PC-9 (cell line): ENCODE measurements at places on chromosomes 16 and 17. TPM values are rescaled to one million over a fixed set of nuclear protein-coding genes. Genes with fewer than 3 reads are reported as not detected.

The ITGAD gene
- not detected in 2 replicates for total RNA-seq

The CARD14 gene
- 15.7 and 16.5 TPM in 2 replicates for total RNA-seq

The CCDC40 gene
- total RNA-seq: 11.0 and 14.2 TPM in 2 replicates

The CD300LF gene
- not detected in 2 replicates for total RNA-seq

The KRTAP9-2 gene
- total RNA-seq: not detected in 2 replicates

The KRTAP3-1 gene
- total RNA-seq: not detected in 2 replicates

The TMEM88 gene
- 3.1 and 3.4 TPM in 2 replicates for total RNA-seq

The ZNF598 gene
- 68.4 and 72.5 TPM in 2 replicates for total RNA-seq

The MYH3 gene
- 0.07 and 1.1 TPM in 2 replicates for total RNA-seq

The PRRT2 gene
- total RNA-seq: 4.9 and 6.3 TPM in 2 replicates

The AANAT gene
- total RNA-seq: 0.65 TPM in 1 of 2 replicates, not detected in the other

The PIK3R5 gene
- not detected in 2 replicates for total RNA-seq

The CLDN7 gene
- 390 and 442 TPM in 2 replicates for total RNA-seq

The KRTAP2-1 gene
- not detected in 2 replicates for total RNA-seq

The UTS2R gene
- total RNA-seq: not detected in 2 replicates

The FBXW10 gene
- total RNA-seq: 5.3 and 6.1 TPM in 2 replicates

The KRT13 gene
- total RNA-seq: 606 and 1,548 TPM in 2 replicates

The PYY gene
- not detected in 2 replicates for total RNA-seq

The ADAT1 gene
- total RNA-seq: 57.9 and 66.4 TPM in 2 replicates

The NLGN2 gene
- 86.3 and 98.8 TPM in 2 replicates for total RNA-seq

The TP53TG3D gene
- not detected in 2 replicates for total RNA-seq

The PIRT gene
- total RNA-seq: not detected in 2 replicates

The KRT12 gene
- not detected in 2 replicates for total RNA-seq

The CRYM gene
- total RNA-seq: not detected in 2 replicates

The SLC35G6 gene
- not detected in 2 replicates for total RNA-seq

The KRTAP3-2 gene
- not detected in 2 replicates for total RNA-seq

The LGALS9B gene
- 6.5 and 9.8 TPM in 2 replicates for total RNA-seq

The RAB34 gene
- 161 and 174 TPM in 2 replicates for total RNA-seq

The RND2 gene
- total RNA-seq: 0.26 and 0.43 TPM in 2 replicates

The CLDN6 gene
- 0.26 and 0.38 TPM in 2 replicates for total RNA-seq

The C17orf113 gene
- total RNA-seq: 3.4 and 3.7 TPM in 2 replicates

The RGS11 gene
- total RNA-seq: not detected in 2 replicates

The CMTR2 gene
- total RNA-seq: 30.4 and 36.2 TPM in 2 replicates

The SYNGR3 gene
- 4.3 and 4.5 TPM in 2 replicates for total RNA-seq

The ANKRD40CL gene
- not detected in 2 replicates for total RNA-seq

The MARVELD3 gene
- total RNA-seq: 28.5 and 28.6 TPM in 2 replicates

The KRTAP1-1 gene
- total RNA-seq: not detected in 2 replicates

The CLEC19A gene
- 0.38 and 0.41 TPM in 2 replicates for total RNA-seq

The XYLT1 gene
- total RNA-seq: 1.3 and 1.7 TPM in 2 replicates

The CTRB2 gene
- total RNA-seq: not detected in 2 replicates

The RHOT1 gene
- total RNA-seq: 20.4 and 28.3 TPM in 2 replicates

The ATP2C2 gene
- total RNA-seq: 11.9 and 17.2 TPM in 2 replicates

The CDH8 gene
- total RNA-seq: not detected in 2 replicates
